Kidney (tissue), 22 donors: ENCODE measurements at places on chromosomes 2 and 18. TPM values are rescaled to one million over a fixed set of nuclear protein-coding genes. Genes with fewer than 3 reads are reported as not detected.

DNA sequence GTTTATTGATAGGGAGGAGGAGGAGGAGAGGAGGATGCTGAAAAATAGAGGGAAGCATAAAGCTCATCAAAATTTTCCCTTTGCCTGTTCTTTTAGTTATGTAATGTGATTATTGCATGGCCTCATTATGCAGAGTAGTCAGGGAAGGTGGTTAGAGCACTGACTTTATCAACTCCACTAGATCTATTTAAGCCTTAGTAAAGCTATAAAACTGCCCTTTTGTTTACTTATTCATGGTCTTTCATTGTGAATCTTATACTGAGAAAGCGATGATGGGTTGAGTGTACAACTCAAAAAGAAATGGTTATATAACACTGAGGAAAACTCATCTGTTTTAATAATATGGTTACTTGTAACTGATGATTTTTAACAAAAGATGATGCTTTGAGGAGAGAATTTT lies 81.7 kb downstream of the MAP4K4 start:
- no peak overlapping the region for H3K4me3 ChIP-seq
- H3K36me3 ChIP-seq = no peaks in the 10 kb centered on the region
- H3K27me3 ChIP-seq = no peaks in the 10 kb centered on the region
- DNase-seq = no peak

RAB17 gene
- 151 TPM for polyA plus RNA-seq

TTN gene
- polyA plus RNA-seq = 0.02 TPM

GRCh38 chr18:34121200-34121721 lies 103.5 kb downstream of the NOL4 start:
- no peaks in the 10 kb centered on the region for H3K27me3 ChIP-seq
- no peak for DNase-seq
- H3K27ac ChIP-seq = no peak overlapping the region
- H3K4me1 ChIP-seq = no peaks in the 10 kb centered on the region
- H3K36me3 ChIP-seq = no peaks in the 10 kb centered on the region

OSBPL6 gene
- polyA plus RNA-seq = 1.4 TPM

GRCh38 chr2:23221236-23221635 lies 163.7 kb upstream of the KLHL29 start:
- no peak overlapping the region for H3K4me3 ChIP-seq
- H3K4me1 ChIP-seq = no peaks in the 10 kb centered on the region
- no peak overlapping the region for H3K27ac ChIP-seq
- H3K36me3 ChIP-seq = no peaks in the 10 kb centered on the region
- H3K27me3 ChIP-seq = no peaks in the 10 kb centered on the region

MEP1B gene
- polyA plus RNA-seq = not detected

- no peak overlapping the region for H3K4me3 ChIP-seq
- H3K27me3 ChIP-seq = no peaks in the 10 kb centered on the region
- no peaks in the 10 kb centered on the region for H3K36me3 ChIP-seq
- H3K27ac ChIP-seq = no peak overlapping the region
- DNase-seq = no peak
- no peaks in the 10 kb centered on the region for H3K4me1 ChIP-seq
Observed at GRCh38 chr2:124088616-124089015, 63.5 kb downstream of the CNTNAP5 start.
